D341Med (cell line): ENCODE measurements at places on chromosomes 5 and 9.

GRCh38 chr9:130938652-130939404, at the start of gene FIBCD1:
TSS of gene FIBCD1 (minus strand) at chr9:130939247. CDS start at chr9:130938607, 640 bp downstream.
- peak; percentile 82 for DNase-seq

DNA sequence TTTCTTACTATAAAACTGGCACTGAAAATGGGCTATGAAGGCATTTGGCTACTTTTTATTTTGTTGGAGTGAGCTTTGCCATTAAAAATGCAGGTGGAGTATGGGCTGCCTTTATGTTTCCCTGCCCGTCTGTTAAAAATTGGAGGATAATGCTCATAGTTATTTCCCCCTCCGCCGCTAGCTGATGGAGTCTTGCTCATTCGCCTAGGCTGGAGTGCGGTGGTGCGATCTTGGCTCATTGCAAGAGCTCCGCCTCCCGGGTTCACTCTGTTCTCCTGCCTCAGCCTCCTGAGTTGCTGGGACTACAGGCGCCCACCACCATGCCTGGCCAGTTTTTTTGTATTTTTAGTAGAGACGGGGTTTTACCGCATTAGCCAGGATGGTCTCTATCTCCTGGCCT, 8.6 kb downstream of the G3BP1 start:
- DNase-seq: no peak

GRCh38 chr5:108481355-108481931, 99.5 kb upstream of the FBXL17 start:
- peak; percentile 45 for DNase-seq

GRCh38 chr5:173163219-173163618, 18.9 kb downstream of the BNIP1 start:
- DNase-seq: no peak

DNA sequence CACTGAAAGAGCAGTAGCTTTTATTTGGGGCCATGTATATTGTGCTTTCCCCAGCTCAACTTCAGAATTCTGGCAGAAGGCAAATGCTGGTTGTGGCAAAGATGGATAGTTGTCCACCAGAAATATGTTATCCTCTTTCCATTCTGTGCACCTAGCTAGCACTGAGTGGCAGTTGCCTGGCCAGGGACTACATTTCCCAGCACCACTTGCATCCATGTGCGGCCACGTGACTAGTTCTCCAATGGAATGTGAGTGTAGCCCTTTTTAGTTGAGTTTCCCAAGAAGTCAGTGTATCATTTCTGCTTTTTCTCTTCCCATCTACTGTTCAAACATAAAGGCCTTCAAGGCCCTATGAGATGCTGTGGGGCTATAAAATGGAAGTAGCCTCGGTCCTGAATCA, 354.0 kb upstream of the CLINT1 start:
- DNase-seq: no peak

- peak; percentile 67 for DNase-seq
Observed at GRCh38 chr5:100430268-100431195, 104.6 kb upstream of the FAM174A start.

- DNase-seq: no peak
Observed at GRCh38 chr5:178732281-178732680, 1.8 kb upstream of the ZNF354A start.

DNA sequence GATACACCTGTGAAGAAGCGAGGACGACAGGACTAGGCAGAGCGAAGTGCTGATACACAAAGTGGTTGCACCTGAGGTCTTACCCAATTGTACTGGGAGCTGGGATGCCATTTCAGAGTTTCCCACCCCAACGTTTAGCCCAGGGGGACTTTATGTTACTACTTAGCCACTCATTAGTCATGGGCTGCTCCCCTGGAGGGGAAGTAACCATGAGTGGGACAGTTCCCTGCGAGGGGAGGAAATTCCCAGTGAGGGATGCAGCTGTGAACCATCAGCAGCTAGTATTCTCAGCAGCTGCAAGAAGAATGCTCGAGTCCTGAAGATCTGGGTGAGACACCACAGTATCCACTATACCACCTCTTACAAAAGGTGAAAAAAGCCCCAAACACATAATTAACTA, 93.7 kb upstream of the ACTBL2 start:
- DNase-seq: no peak

GRCh38 chr9:68914751-68915150, 99.2 kb downstream of the PRKACG start:
- no peak for DNase-seq

DNA sequence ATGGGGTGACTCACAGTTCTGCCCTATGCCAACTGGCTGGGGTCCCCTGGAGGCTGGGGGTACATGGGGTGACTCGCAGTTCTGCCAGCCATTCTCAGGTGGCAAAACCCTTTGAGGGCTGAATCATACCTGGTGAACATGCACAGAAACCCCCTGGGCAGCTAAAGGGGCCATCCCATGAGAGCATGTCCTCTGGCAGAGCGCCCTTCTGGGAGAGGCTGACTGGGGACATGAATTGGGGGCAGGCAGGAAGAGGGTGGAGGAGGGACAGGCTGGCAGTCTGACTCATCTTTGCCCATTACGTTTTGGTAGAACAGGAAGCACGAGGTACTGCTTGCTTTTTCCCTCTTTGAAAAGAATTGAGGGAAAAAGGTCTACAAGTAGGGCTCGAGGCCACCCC, 16.7 kb downstream of the TRAF1 start:
- no peak for DNase-seq

DNA sequence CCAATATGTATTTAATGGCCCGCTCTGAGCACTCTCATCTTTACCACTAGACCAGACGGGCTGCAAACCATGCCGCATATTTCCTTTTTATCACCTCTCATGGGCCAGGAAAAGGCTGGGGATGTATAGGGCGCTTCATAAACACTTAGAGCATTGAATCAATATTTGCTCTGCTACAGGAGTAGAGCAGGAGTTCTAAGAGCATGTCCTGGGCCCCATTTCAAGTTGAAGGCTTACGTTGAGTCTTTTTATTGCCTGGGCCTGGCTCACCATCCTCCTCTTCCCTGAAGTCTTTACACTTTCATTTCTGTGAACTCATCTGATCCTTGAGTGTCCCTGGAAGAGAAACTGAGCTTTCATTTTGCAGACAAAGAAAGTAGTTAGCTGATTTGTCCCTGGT, 112.4 kb downstream of the FSTL4 start:
- DNase-seq: no peak

- no peak for DNase-seq
Observed at GRCh38 chr5:78361631-78361993, 1.2 kb downstream of the SCAMP1 start.

DNA sequence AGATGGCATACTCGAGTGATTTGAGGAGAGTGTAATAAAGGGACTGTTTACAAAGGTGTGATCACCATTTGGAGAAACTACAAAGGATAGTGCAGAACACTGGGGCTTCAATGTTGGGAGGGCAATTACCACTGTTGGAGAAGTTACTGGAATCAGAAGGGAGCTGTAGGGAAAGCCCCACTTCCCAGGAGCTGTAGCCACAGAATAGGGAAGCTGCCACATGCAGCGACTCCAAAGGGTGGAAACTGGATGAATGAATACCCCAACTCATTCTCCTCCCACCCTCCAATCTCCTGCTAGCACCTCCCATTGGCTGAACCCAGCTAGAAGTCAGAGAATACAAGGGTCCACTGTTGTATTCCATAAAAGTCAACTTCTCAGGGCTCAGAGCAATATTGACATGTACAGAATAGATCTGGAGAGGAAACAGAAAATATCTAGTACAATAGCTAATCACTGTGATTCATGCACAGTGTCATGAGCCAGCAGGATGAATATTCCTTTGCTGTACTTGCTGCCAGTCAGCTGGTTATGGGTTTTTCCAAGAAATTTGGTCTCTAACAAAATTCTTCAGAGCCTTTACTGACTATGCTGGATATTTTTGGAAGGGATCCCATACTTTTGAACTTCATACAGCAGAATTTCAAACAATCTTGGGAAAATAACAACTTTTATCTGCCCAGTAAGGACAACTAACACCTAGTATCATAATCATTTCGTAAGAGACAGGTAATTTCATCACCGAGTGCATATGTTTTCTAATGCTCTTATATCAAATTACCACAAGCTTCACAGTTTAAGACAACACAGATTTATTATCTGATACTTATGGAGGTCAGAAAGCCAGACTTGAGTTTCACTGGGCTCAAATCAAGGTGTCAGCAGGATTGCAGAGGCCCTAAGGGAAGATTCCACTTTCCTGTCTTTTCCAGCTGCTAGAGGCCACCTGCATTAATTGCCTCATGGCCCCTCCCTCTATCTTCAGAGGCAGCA, 39.6 kb downstream of the PDCD1LG2 start:
- no peak for DNase-seq

- DNase-seq: no peak
Observed at GRCh38 chr5:150398722-150399523, 13.8 kb downstream of the CD74 start.

DNA sequence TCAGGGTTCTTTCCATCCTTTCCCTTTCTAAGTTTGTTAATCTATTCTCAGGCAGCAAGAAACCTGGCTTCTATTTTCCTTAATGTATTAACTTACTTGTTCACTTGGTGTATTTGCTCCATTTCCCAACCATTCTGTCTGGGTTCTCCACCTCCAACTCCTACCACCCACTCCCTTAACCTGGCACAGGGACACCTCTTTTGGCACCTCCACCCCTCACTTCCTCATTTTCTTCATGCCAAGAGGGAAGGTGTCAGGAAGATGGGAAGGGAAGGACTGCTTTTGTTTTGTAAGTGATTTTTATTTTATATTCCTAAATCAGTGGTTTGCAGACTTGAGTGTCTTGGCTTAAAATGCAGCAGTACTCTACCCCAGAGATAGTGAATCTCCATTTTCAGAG, 166.1 kb downstream of the TRIO start:
- DNase-seq: no peak

GRCh38 chr9:105206496-105206820, 38.0 kb upstream of the SLC44A1 start:
- no peak for DNase-seq

- DNase-seq: no peak
Observed at GRCh38 chr5:162520878-162521277, 453.3 kb downstream of the GABRG2 start.
